ENCODE measurements at places on chromosomes 6 and 20. TPM values are rescaled to one million over a fixed set of nuclear protein-coding genes. Genes with fewer than 3 reads are reported as not detected.

- no peaks in the 10 kb centered on the region for H3K4me1 ChIP-seq
- H3K4me3 ChIP-seq = no peak overlapping the region
These were observed 17.7 kb downstream of the HCK start for GRCh38 chr20:32069711-32070110.

The SNPH gene
- 4.0 TPM for total RNA-seq

- H3K27me3 ChIP-seq = no peaks in the 10 kb centered on the region
- H3K4me1 ChIP-seq = no peaks in the 10 kb centered on the region
- DNase-seq = no peak
- no peak overlapping the region for H3K27ac ChIP-seq
These were observed 15.8 kb upstream of the GABRR2 start for GRCh38 chr6:89330910-89331309.

DNA sequence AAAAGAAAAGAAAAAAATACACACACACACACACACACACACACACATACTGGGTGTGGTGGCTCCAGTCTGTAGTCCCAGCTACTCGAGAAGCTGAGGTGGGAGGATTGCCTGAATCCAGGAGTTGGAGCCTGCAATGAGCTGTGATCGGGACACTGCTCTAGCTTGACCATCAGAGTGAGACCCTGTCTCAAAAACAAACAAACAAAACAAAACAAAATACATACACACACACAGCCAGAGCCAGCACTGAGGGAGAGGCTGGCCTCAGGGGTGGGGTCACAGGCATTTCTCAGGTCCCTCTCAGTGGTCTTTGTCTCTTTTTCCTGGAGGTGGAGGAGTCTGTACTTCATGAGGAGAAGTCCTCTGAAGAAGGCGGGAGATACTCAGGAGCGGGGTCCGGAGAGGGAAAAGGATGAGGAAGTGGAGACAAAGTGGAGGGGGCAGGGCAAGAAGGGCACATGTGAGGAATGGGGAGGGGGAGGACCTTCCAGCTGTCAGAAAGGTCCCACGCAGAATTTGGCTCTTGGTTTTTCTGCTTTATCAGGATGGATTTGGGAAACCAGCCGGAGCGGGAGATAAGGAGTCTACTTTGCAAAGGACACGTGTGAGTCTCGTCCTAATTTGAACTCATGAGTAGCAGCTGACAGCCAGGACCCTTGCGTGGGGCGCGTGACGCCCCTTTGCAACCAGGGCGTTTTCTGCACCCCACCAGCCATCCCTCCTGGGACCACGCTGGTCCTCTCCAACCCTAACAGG, 7.7 kb upstream of the MICB start:
- no peak for DNase-seq
- H3K4me1 ChIP-seq = no peaks in the 10 kb centered on the region
- H3K36me3 ChIP-seq = no peaks in the 10 kb centered on the region
- H3K27ac ChIP-seq = no peak overlapping the region
- H3K4me3 ChIP-seq = no peak overlapping the region

- peak overlapping the region; percentile 34 for H3K4me3 ChIP-seq
- DNase-seq = no peak
- H3K4me1 ChIP-seq = no peaks in the 10 kb centered on the region
- no peaks in the 10 kb centered on the region for H3K27me3 ChIP-seq
- H3K27ac ChIP-seq = peak overlapping the region; percentile 50
These were observed 570.4 kb upstream of the GJE1 start for GRCh38 chr6:141562186-141562811.

The CST4 gene
- total RNA-seq = not detected

The RRAGD gene
- 38.6 TPM for total RNA-seq

- H3K36me3 ChIP-seq = no peaks in the 10 kb centered on the region
- H3K27ac ChIP-seq = no peak overlapping the region
- no peaks in the 10 kb centered on the region for H3K4me1 ChIP-seq
- no peak for DNase-seq
- H3K27me3 ChIP-seq = no peaks in the 10 kb centered on the region
These were observed 193.0 kb downstream of the ZFAND3 start for GRCh38 chr6:38012573-38012972.

The TMEM14A gene
- 16.5 TPM for total RNA-seq

The CLPSL1 gene
- total RNA-seq = not detected

DNA sequence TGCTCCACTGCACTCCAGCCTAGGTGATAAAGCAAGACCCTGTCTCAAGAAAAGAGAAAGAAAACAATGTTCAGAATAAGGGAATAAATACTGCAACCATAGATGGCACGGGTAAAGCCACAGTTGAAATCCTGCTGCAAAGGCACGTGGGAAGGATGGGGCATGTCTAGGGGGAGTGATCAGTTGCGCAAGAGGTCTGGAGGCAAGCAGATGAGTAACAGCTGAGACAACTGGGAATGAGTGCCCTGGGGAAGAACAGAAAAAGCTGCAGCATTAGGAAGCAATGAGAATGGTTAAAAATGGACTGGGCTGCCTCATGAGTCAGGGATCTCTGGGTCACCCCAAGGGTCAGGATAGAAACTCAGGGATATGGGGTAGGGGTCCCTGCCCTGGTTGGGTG, 96.3 kb downstream of the GMPR start:
- H3K4me3 ChIP-seq = no peak overlapping the region
- DNase-seq = no peak
- peak overlapping the region; percentile 68 for H3K27ac ChIP-seq
- no peaks in the 10 kb centered on the region for H3K36me3 ChIP-seq
- peaks cover 4% of the 10 kb centered on the region for H3K4me1 ChIP-seq

The KCNB1 gene
- 3.9 TPM for total RNA-seq
